Progenitor cell of endocrine pancreas (in vitro differentiated cells): ENCODE measurements at places on chromosomes 3 and 15. TPM values are rescaled to one million over a fixed set of nuclear protein-coding genes. Genes with fewer than 3 reads are reported as not detected.
A peak's percentile ranks its signal among the peaks of the same experiment; 100 is the strongest.

The TLR9 gene
- not detected in 2 replicates for total RNA-seq

The CELF6 gene
- 1.2 and 1.4 TPM in 2 replicates for total RNA-seq

- no peak for DNase-seq
These were observed 36.0 kb downstream of the SHQ1 start for GRCh38 chr3:72812201-72812600.

GRCh38 chr15:73052653-73053397 is 562 bp downstream of the NEO1 start:
- peak; percentile 59 for DNase-seq

- peak; percentile 33 for DNase-seq
These were observed at the start of gene KY for GRCh38 chr3:134650431-134651346. TSS of gene KY (minus strand) at chr3:134651022. CDS start at chr3:134650960, 62 bp downstream.

DNA sequence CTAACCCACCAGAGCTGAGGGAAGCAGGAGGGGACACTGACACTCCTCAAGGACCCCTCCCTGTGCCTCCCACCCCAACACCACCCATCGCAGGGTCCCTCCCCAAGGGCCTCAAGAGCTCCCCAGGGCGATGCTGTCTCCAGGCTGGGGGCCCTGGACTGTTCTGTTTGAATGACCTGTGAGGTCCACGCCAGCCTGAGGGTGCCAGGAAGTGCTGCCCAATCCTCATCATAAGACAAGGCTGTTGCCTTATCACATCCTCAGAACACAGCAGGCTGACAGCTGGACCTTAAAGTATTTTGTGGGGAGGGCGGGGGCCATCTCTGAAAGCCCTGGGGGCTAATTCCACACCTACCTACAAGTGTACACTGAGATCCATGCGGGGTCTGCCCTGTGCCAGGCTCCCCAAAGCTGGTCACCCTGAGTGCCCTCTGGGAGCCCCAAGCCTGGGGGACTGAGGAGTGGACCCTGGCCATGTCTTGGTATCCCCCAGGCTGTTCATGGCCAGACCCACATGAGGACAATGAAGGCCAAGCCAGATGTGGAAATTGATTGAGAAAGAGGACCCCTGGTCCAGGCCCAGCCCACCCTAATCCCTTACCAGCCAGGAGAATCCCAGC is 23.8 kb upstream of the GOLGA6C start:
- DNase-seq = no peak

The CX3CR1 gene
- not detected in 2 replicates for total RNA-seq

- DNase-seq = no peak
These were observed 39.0 kb downstream of the IL12A start for GRCh38 chr3:160027541-160028195.

DNA sequence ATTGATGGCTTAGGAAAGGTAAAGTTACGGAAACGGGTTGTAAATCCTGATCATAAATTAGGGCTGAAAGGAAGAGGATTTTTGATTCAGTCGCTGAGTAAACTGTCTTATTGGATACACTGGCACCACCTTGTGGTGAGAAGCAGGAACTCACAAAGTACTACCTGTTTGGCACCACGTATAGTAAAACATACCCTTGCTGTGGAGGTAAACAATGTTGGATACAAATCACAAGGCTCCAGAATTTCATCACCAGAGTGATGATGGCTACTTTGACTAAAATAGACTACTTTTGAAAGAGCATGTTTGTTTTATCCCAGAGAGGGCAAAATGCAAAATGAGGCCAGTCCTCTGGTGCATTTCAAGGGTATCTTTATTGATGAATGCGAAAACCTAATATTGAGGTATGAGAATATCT is 216.9 kb downstream of the IGSF11 start:
- DNase-seq = peak; percentile 21

- DNase-seq = no peak
These were observed 26.9 kb downstream of the CHDH start for GRCh38 chr3:53819163-53819868.

GRCh38 chr15:96358001-96358801 is 27.7 kb downstream of the NR2F2 start:
- no peak for DNase-seq

The C3orf85 gene
- not detected in 2 replicates for total RNA-seq

The COPG1 gene
- 141 and 145 TPM in 2 replicates for total RNA-seq

DNA sequence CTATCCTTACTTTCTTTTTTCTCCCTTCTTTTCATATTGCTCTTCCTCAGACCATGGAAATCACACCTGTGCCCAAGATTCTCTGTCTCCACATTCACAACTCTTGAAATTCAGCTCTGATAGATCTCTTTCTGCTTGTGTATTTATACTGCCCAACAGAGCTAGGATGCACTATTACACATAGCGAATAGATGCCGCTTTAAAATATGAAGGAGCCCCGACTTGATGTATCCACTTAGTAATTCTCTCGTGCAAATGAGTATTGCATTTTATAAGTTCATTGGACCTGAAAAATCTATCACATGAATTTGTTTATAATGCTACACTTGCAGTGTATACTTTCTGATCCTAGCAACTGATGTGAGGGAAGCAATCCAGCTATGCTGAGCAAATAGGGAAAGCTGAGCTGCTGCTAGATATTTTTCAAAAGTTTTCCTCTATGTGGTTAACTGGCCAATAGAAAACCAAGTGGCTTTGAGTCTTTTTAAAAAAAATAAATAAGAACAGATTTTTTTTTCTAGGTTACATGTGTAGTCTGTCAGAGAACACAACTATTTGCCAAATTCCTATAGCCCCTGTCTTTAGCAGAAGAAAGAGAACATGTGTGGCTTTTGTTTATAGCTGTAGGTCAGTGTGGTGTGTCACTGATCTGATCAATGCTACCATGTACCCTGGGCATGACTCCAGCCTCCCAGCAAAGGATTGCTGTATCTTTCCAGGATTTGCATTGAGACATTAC is 64.3 kb upstream of the LEKR1 start:
- no peak for DNase-seq

The ITGA11 gene
- not detected in 2 replicates for total RNA-seq

DNA sequence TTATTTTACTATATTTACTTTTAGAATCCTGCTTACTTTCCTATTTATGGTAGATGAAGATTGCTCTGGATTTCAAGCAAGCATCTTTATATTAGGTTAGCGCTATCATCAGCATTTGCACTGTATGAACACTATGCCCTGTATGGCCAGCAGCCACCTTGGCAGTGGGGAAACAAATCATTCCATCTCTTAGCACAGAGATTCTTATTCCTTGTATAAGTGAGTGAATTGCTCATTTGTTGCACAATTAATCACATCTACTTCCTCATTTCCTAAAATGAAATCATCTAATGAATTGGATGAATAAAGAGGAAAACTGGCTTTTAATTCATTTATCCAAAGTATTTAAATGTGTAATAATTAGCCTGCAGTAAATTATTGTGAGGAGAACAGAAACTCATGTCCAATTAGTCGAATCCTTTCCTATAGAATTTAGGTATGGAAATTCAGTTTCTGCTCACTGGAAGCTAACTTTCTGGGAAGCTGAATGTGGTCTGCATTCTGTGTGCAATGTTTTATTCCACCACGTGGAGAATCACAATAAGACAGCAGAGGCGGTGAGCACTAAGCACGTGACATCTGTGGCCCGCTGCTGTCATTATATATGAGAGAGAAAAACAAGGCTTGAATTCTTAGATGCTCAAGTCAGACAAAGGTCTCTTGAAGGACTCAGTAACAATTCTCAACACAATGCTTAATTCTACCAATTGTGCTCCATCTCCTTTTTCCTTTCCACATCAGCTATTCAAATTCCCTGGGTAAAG is 93.4 kb downstream of the PEX5L start:
- DNase-seq = no peak

The PCLAF gene
- 25.0 and 33.7 TPM in 2 replicates for total RNA-seq

The GALNT15 gene
- 0.18 and 0.46 TPM in 2 replicates for total RNA-seq

- no peak for DNase-seq
These were observed 1025.5 kb upstream of the NR2F2 start for GRCh38 chr15:95304947-95305400.

DNA sequence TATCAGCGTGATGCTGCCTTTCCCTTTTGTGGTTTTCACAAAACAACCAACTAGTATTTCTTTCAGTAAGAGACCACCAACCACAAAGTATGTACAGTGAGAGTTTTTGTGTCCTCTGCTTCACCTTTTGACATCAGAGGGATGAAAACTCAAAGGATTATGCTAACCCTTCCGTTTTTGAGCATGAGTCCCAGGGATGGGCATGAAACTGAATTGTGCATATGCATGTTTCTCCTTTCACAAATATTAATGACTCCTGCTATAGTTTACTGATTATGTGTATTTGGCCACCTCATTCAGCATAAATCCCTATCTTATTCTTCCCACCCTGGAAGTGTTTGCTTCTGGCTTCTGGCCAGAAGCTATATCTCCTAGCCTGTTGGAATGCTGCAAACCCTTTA is 59.2 kb downstream of the RSRC1 start:
- DNase-seq = no peak

GRCh38 chr3:145776782-145777408 is 384.1 kb downstream of the PLOD2 start:
- peak; percentile 23 for DNase-seq

The C3orf18 gene
- total RNA-seq = 12.0 and 12.5 TPM in 2 replicates

The MITF gene
- 15.7 and 19.4 TPM in 2 replicates for total RNA-seq

- DNase-seq = no peak
These were observed 282.5 kb upstream of the THBS1 start for GRCh38 chr15:39298271-39298962.

DNA sequence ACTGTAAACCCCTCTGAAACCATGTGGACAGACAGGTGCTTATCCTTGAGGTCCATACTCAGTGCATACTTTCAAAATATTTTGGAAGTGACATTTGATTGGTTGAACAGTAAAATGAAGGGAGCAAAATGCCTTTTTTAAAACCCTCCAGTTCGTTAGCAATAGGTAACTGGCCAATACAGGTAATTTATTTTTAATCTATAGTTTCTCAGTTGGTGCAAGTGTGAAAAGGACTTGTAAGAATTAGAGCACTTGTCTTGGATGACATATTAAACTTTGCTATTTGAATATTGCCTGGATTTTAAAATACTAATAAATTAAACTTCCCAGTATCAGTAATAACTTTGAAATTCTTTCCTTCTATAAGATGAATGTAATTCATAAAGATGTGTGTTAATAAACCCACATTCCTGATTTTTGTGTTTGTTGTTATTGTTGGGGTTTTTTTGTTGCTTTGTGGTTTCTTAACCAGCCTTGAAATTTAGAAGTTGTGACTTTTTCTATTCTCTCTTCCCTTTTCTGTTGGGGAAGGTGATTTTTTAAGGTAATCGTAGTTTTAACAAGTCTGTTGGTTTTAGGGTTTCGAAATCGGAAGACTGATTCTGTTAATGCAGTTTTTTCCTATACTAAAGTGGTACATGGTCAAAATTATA is 90.0 kb downstream of the STT3B start:
- no peak for DNase-seq

DNA sequence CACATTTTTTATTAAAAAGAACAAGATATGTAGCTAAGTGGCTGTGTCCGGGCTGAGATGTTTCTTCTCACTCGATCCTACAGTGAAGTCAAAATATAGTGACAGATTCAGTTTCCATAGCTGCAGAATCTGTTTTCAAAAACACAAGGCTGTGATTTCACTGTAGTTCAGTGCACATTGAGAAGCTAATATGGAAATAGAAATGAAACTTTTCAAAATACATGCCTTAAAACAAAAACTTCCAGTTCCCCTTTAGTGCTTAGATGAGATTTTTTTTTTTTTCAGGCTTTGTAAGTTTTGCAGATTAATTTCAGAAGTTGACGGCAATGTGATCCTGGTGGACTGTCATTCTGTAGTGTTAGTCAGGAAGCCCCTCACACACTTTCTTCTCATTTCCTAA is 23.8 kb upstream of the TRAK1 start:
- DNase-seq = no peak

The HAUS2 gene
- total RNA-seq = 22.0 and 24.2 TPM in 2 replicates

The NGLY1 gene
- 43.9 and 44.5 TPM in 2 replicates for total RNA-seq

GRCh38 chr15:52121896-52122295 is 9.3 kb upstream of the BCL2L10 start:
- no peak for DNase-seq

DNA sequence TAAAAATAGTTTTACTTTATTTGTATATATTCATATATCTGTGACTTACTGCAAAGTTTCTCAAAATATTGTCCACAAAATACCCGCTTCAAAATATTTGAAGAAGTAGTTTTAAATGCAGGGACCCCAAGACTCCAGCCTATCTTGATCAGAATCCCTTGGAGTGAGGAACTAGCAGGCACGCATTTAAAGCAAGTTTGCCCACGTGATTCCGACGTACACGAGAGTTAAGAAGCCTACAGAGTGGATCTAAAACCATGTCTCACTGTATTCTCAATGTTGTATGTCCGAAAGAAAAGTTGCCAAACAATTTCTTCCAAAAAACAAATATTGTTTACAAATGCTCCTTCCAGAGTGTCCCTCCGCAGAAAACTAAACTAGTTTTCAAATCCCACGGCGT is 1.7 kb downstream of the GABRB3 start:
- no peak for DNase-seq

DNA sequence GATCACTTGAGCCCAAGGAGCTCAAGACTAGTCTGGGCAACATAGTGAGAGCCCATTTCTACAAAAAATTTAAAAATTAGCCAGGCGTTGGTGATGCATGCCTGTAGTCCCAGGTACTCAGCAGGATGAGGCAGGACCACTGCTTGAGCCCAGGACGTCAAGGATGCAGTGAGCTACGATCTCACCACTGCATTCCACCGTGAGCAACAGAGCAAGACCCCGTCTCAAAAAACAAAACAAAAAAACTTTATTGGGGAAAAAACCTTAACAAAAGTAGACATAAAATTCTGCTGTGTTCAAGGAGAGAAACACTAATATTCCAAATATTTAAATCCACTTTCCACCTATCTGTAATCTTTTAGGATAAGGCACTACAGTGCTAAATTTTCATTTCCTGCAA is 20.8 kb downstream of the SETD2 start:
- no peak for DNase-seq

DNA sequence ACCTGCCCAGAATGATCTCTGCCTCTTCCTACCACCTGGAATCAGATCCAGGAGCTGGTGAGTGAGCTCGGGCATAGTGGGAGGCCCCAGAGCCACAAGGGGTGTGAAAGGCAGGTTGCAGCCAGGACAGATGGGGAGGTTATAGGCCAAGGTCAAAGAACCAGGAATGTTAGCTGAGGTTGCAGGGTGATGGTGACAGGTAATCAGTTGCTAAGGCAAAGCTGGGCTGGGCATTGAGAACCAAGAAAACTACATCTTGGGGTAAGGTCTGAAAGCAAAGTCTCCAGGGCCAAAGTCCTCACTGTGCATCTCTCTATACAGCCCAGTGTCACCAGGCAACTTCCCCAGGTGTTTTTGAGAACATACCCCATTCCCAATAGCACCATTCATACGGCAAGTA is 38.4 kb upstream of the SLC6A11 start:
- no peak for DNase-seq

- no peak for DNase-seq
These were observed 32.2 kb downstream of the NSUN3 start for GRCh38 chr3:94095111-94095510.

GRCh38 chr15:67632261-67632660 is 89.8 kb downstream of the MAP2K5 start:
- no peak for DNase-seq
